Calu3 (cell line): ENCODE measurements at places on chromosomes 12 and 14. TPM values are rescaled to one million over a fixed set of nuclear protein-coding genes. Genes with fewer than 3 reads are reported as not detected.

- peak; percentile 62 for DNase-seq
- no peaks in the 10 kb centered on the region for H3K27me3 ChIP-seq
- H3K27ac ChIP-seq = no peak overlapping the region
These were observed 22.9 kb downstream of the JKAMP start for GRCh38 chr14:59507063-59507751.

The GALNT8 gene
- total RNA-seq = not detected in 2 replicates

The BICDL1 gene
- 25.7 and 31.6 TPM in 2 replicates for total RNA-seq

DNA sequence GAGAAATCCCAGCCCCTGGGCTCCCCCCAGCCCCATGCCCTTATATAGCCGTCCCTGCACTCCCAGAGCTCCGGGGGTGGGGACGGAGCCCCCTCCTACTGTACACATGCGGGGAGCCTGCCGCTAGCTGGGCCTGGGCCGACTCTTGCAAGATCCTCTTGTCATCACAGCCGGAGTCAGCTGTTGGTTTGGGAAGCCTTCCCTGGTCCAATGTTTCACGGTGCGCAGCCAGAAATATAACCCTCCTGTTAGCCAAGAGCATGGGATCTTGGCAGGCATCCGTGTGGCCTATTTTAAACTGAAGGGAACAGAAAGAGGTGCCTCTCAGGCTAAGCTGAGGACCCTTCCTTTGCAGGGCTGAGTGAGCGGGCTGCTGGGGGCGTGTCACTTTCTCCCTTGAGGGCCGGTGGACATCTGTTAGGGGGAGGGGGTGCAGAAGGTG, 175.3 kb downstream of the TSPAN9 start:
- no peak overlapping the region for H3K27ac ChIP-seq
- H3K27me3 ChIP-seq = peaks cover 47% of the 10 kb centered on the region
- H3K36me3 ChIP-seq = peaks cover 4% of the 10 kb centered on the region

DNA sequence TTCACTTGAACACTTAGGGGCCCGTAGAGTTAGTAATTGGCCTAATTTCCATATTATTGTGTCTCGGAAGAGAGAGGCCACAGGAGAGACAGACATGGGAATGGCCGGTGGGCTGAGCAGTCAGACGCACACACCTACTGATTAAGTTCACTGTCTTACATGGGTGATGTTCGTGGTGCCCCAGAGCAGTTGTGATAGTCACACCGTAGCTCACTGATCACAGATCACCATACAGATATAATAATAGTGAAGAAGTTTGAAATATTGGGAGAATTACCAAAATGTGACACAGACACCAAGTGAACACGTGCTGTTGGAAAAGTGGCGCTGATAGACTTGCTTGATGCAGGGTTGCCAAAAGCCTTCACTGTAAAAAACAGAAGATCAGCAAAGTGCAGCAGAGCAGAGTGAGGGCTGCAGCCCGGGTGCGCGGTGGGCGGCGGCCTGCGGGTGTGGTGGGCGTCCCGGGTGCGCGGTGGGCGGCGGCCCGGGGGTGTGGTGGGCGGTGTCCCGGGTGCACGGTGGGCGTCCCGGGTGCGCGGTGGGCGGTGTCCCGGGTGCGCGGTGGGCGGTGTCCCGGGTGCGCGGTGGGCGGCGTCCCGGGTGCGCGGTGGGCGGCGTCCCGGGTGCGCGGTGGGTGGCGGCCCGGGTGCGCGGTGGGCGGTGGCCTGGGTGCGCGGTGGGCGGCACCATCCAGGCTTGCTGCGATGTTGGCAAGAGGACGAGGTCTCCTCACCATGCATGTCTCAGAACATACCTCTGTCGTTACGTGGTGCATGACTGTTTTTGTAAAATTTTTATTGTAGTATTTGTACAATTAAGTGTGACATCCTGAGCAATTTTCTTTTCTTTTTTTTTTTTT, 34.3 kb upstream of the TEX22 start:
- H3K36me3 ChIP-seq = peaks cover 8% of the 10 kb centered on the region
- H3K4me3 ChIP-seq = peak overlapping the region; percentile 17
- H3K27ac ChIP-seq = no peak overlapping the region
- H3K4me1 ChIP-seq = no peaks in the 10 kb centered on the region
- peak; percentile 32 for DNase-seq
